ENCODE measurements at places on chromosomes 13 and 19. TPM values are rescaled to one million over a fixed set of nuclear protein-coding genes. Genes with fewer than 3 reads are reported as not detected.

The PNPLA6 gene
- 5.3 TPM for polyA plus RNA-seq

The HCN2 gene
- not detected for polyA plus RNA-seq

The IL12RB1 gene
- 17.6 TPM for polyA plus RNA-seq

The PRSS57 gene
- not detected for polyA plus RNA-seq

The S1PR2 gene
- polyA plus RNA-seq, result 0.81 TPM

The CD37 gene
- 226 TPM for polyA plus RNA-seq

The ZNF841 gene
- polyA plus RNA-seq, result 3.7 TPM

DNA sequence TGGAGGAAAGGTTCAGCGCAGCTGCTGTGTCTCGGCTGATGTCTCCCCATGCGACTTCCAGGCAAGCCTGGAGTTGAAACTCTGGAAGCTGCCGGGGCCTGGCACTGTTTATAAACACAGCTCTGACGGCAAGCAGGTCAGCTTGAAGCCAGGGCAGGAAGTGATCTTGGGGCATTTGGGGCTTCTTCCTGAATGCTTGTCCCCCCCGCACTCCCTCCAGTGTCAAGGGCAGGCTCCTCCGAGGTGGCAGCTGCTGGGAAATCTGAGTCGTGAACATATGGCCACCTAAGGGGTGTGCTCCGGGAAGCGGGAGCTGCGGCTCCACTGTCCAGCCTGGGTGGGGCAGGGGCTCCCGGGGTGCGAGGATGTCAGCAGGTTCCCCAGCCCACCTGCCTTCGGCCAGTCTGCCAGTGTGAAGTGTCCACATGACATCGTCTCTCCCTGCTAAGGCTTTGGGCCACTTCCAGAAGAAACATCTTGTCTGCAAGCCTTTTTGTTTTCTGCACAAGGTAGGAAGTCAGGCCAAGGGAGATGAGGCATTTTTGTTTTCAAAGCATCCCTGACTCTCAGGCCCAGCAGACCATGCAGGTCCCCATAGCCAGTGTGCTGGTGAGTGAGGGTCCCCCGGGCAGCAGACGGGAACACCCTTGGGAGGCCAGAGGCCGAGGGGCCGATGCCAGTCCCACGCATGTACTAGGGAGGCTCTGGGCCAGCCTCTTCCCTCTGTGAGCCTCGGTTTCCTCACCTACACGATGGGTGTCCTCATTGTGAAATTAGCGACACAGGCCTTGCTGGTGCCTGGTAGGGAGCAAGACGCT is 2.7 kb downstream of the PIAS4 start:
- H3K27ac ChIP-seq, result no peak overlapping the region
- no peak overlapping the region for H3K4me3 ChIP-seq
- H3K27me3 ChIP-seq, result no peaks in the 10 kb centered on the region
- H3K36me3 ChIP-seq, result no peaks in the 10 kb centered on the region
- no peak for DNase-seq

- no peak for DNase-seq
- no peak overlapping the region for H3K27ac ChIP-seq
- H3K36me3 ChIP-seq, result no peaks in the 10 kb centered on the region
- H3K4me3 ChIP-seq, result no peak overlapping the region
- H3K27me3 ChIP-seq, result no peaks in the 10 kb centered on the region
- no peaks in the 10 kb centered on the region for H3K4me1 ChIP-seq
Measured at GRCh38 chr13:93689333-93689732, 462.7 kb downstream of the GPC6 start.

DNA sequence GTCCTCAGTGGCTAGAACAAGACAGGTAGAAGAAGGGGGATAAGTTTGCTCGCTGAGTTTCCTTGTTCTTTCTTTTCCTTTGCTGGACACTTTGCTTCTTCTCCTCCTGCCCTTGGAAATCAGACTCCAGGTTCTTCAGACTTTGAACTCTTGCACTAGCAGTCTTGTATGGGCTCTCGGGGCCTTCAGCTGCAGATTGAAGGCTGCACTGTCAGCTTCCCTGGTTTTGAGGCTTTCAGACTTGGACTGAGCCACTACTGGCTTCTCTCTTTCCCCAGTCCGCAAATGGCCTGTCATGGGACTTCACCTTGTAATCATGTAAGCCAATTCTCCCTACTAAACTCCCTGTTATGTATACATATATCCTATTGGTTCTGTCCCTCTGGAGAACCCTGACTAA is 379.8 kb downstream of the NDFIP2 start:
- no peak overlapping the region for H3K4me3 ChIP-seq
- DNase-seq, result no peak
- H3K4me1 ChIP-seq, result no peaks in the 10 kb centered on the region

DNA sequence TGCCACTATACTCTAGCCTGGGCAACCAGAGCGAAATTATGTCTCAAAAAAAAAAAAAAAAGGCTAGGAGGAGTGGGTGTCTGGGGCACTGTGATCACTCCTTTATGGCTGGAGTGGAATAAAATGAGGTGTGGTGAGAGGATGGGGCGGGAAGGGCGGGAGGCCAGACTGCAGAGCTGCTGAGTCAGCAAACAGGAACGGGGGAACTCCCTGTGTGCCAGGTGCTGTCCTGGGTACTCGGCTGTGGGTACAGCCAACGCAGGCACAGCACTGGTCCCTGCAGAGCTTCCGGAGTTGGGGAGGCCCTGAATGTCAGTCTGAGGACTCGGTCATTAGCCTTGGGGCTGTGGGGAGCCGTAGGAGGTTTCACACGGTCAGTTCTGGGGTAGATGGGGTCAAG is 5.7 kb downstream of the PRPF31 start:
- H3K36me3 ChIP-seq, result peaks cover 79% of the 10 kb centered on the region
- no peak overlapping the region for H3K4me3 ChIP-seq
- peaks cover 10% of the 10 kb centered on the region for H3K4me1 ChIP-seq
- no peak overlapping the region for H3K27ac ChIP-seq
- no peak for DNase-seq

GRCh38 chr13:68550330-68550729 is 1320.2 kb upstream of the PCDH9 start:
- DNase-seq, result no peak
- H3K4me3 ChIP-seq, result no peak overlapping the region
- no peaks in the 10 kb centered on the region for H3K4me1 ChIP-seq
- no peaks in the 10 kb centered on the region for H3K36me3 ChIP-seq
- no peak overlapping the region for H3K27ac ChIP-seq
- no peaks in the 10 kb centered on the region for H3K27me3 ChIP-seq

- no peaks in the 10 kb centered on the region for H3K36me3 ChIP-seq
- no peaks in the 10 kb centered on the region for H3K4me1 ChIP-seq
- no peak overlapping the region for H3K27ac ChIP-seq
- no peak overlapping the region for H3K4me3 ChIP-seq
- H3K27me3 ChIP-seq, result no peaks in the 10 kb centered on the region
Measured at GRCh38 chr13:49615836-49616675, 12.3 kb upstream of the ARL11 start.

GRCh38 chr13:50914176-50914700 is 4.6 kb downstream of the RNASEH2B start:
- no peaks in the 10 kb centered on the region for H3K36me3 ChIP-seq
- H3K4me3 ChIP-seq, result no peak overlapping the region
- H3K27me3 ChIP-seq, result no peaks in the 10 kb centered on the region
- H3K27ac ChIP-seq, result no peak overlapping the region
- peaks cover 15% of the 10 kb centered on the region for H3K4me1 ChIP-seq

- H3K4me1 ChIP-seq, result no peaks in the 10 kb centered on the region
- no peak overlapping the region for H3K4me3 ChIP-seq
- no peak for DNase-seq
- no peaks in the 10 kb centered on the region for H3K36me3 ChIP-seq
- H3K27me3 ChIP-seq, result no peaks in the 10 kb centered on the region
Measured at GRCh38 chr19:34493649-34494044, 12.1 kb downstream of the WTIP start.

- H3K4me1 ChIP-seq, result no peaks in the 10 kb centered on the region
- H3K27ac ChIP-seq, result no peak overlapping the region
- DNase-seq, result no peak
- no peaks in the 10 kb centered on the region for H3K27me3 ChIP-seq
- no peak overlapping the region for H3K4me3 ChIP-seq
- H3K36me3 ChIP-seq, result peaks cover 23% of the 10 kb centered on the region
Measured at GRCh38 chr19:7931221-7932061, 5.5 kb upstream of the CTXN1 start.

- DNase-seq, result no peak
- no peaks in the 10 kb centered on the region for H3K27me3 ChIP-seq
- no peaks in the 10 kb centered on the region for H3K36me3 ChIP-seq
- H3K4me3 ChIP-seq, result no peak overlapping the region
- no peaks in the 10 kb centered on the region for H3K4me1 ChIP-seq
- H3K27ac ChIP-seq, result no peak overlapping the region
Measured at GRCh38 chr13:61725806-61726205, 310.2 kb upstream of the PCDH20 start.

DNA sequence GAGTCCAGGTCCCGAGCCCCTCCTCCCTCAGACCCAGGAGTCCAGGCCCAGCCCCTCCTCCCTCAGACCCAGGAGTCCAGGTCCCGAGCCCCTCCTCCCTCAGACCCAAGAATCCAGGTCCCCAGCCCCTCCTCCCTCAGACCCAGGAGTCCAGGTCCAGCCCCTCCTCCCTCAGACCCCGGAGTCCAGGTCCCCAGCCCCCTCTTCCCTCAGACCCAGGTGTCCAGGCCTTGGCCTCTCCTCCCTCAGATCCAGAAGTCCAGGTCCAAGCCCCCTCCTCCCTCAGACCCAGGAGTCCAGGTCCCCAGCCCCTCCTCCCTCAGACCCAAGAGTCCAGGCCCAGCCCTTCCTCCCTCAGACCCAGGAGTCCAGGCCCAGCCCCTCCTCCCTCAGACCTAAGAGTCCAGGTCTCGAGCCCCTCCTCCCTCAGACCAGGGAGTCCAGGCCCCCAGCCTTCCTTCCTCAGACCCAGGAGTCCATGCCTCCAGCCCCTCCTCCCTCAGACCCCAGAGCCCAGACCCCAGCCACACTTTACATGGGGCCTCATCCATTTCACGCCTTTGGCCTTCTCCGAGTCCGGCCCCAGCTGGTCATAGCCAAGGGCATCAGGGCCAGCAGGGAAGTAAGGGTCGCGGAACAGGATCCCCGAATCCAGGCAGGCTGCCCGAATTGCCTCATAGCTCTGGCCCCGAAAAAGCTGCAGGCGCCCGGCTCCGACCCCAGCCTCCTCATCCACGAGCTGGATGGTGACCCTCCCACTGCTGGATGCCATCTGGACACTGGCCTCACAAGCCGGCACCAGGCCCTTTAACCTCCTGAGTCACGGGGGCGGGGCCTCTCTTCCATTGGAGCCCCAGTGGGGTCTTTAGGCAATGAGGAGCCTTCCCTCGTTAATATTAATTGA is 628 bp downstream of the CAPN12 start:
- no peak overlapping the region for H3K27ac ChIP-seq
- no peak for DNase-seq
- no peaks in the 10 kb centered on the region for H3K36me3 ChIP-seq
- H3K27me3 ChIP-seq, result no peaks in the 10 kb centered on the region

DNA sequence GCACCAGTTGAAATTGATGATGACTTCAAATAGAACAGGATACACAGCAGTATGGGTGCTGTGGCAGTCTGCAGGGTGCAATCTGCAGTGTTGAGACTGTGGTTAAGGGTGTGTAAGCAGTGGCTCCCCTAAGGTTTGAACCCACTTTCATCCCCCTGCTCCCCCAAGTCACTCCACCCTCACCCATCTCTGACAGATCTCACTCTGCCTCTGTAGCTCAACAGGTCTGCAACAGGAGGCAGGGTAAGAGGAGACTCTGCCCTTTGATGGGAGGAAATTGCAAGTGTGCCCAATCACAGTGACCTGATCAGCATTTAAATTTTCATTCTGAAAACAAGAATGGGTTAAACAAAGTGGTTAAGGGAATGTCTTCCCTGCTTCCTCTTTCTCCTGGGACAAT is 92.4 kb downstream of the DCT start:
- no peaks in the 10 kb centered on the region for H3K27me3 ChIP-seq
- no peak overlapping the region for H3K4me3 ChIP-seq
- no peaks in the 10 kb centered on the region for H3K36me3 ChIP-seq
- DNase-seq, result no peak
- no peak overlapping the region for H3K27ac ChIP-seq

Measured in naive thymus-derived CD4-positive, alpha-beta T cell (primary cell).